CD4-positive, alpha-beta T cell treated with Interleukin-4 for 4 hours (primary cell): ENCODE measurements at places on chromosomes 7 and 10.

DNA sequence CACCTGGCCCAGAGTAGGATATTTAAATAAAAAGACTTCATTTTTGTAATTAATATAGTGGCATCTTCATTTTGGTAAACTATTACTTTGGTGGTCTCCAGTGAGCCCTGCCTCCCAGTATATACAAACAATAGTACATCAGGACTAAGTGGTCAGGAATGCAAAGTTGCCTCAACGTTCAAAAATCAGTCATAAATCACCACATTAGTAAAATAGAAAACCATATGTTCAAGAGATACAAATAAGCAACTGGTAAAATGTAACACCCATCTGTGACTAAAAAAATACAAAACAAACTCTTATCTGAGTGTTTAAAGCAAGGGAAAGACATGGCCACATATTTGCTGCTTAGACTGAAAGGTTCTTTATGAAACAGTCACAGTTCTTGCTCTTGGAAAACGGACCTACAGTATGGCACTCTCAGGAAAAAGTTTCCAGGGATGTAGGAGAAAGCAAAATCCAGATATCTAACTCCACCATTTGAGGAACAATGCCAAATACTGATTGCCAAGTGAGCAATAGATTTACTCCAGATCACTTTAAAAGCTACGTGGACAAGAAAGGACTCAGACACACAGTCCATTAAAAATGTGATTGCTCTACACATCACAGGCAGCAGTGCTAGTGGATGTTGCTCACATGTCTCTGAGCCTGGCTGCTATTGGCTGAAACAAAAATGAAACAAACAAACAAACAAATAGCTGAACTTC is 15.1 kb upstream of the RHOBTB1 start:
- DNase-seq: no peak

DNA sequence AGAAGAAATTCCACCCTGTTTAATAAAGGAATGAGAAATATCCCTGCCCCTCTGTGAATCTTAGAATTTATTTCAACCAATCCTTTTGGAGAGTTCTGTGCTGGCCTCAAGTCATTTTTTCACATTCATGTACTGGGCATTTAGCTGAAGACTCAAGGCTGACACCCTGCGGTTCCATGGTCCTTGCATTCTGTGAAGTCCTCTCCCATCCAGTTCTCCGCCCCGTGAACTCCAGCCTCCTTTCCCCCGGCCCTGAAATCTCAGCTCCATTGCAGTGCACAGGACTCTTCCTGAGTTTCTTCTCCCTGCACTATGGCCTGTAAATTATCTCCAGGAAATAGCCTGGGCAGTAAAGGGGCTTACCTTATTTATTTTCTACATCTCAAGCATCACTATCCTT is 183.0 kb upstream of the KCND2 start:
- no peak for DNase-seq

DNA sequence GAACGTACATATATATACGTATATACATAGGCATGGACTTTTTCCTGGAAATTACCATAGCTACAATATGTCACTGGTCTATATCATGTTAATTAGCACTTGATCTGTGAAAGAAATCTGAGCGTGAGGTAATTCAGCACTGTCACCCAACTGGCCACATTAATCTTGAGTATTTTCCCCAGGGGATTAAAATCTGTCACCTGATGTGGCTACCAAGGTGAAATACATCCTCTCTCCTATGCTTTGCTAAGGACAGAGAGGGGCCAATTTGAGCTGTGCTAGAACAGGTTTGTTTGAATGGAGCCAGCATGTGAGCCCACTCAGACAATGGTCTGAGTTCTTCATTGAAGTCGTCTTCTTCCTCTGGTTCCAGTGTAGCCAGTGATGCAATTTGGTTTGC is 33.3 kb downstream of the CYCS start:
- DNase-seq: no peak

DNA sequence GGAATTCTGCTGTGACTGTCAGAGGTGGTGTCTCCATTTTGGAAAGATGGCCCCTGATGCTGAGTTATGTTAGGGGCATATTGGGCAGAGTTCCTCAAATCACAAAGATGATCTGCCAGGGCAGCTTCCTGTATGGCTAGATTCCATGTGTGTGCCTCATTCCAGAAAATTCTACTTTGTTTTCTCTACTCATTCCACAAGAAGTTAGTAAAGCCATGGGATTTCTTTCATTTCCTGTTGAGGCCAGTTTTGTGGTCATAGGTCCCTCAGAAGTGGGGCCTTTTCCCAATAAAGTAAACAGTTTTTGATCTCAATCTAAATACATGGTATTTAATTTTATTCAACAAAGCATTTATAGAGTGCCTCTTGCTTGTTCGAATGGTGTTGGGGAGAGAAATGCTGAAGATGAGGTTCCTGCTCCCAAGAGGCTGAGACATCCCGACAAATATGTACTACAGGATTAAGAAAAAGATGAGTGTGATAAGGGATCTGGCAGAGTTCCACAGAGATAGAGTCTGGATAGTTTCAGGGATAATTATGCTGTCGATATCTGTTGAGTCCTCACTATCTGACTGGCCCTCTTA is 33.0 kb downstream of the MINDY4 start:
- DNase-seq: no peak

- no peak for DNase-seq
These were observed 968 bp upstream of the INMT start for GRCh38 chr7:30750683-30751650.

DNA sequence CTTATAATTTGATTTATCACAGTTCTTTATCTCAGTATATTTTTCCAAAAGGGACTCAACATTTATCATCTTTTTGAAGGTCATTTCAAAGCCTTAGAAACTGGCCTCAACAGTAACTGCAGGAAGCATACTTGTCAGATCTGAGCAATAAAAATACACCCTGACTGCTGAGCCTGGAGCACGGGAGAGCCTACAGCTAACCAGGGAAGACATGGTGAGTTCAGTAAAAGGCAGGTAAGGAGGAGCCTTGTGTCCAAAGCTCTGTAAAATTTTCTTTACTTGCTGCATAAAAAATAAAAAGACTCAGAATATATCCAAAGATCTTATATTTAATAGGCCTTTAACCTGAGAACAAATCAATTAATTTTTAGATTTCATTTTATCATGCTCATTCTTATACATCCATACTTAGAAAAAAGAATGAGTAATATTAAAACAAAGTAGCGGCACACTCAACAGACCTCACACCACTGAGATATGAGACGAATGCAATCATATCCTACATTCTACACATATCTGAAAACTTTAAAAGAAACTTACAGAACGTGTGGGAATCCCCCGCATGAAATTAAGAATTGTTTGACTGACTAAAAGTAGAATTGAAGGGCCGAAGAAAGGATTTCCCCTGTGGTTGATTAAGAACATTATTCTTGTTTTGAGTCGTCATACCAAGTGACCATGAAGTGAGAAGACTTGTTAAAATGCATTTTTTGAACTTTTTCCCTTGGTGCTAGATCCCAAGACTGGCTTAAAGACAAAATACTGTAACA is 296.4 kb upstream of the MKLN1 start:
- DNase-seq: peak; percentile 53

GRCh38 chr7:156975620-156976019 is 26.1 kb downstream of the NOM1 start:
- DNase-seq: no peak

- DNase-seq: no peak
These were observed 18.1 kb upstream of the ZNF273 start for GRCh38 chr7:64884913-64885370.

- DNase-seq: no peak
These were observed 22.1 kb downstream of the POLL start for GRCh38 chr10:101565936-101566332.

GRCh38 chr7:129612112-129613015 is 844 bp downstream of the NRF1 start:
- peak; percentile 45 for DNase-seq

GRCh38 chr7:55260171-55260570 is 105.0 kb upstream of the LANCL2 start:
- no peak for DNase-seq

- no peak for DNase-seq
These were observed 23.2 kb upstream of the FGL2 start for GRCh38 chr7:77222819-77223218.

- no peak for DNase-seq
These were observed 497 bp upstream of the RAB11FIP2 start for GRCh38 chr10:118047157-118047719.

GRCh38 chr7:27160546-27161213 is 4.2 kb upstream of the HOXA7 start:
- DNase-seq: peak; percentile 85

DNA sequence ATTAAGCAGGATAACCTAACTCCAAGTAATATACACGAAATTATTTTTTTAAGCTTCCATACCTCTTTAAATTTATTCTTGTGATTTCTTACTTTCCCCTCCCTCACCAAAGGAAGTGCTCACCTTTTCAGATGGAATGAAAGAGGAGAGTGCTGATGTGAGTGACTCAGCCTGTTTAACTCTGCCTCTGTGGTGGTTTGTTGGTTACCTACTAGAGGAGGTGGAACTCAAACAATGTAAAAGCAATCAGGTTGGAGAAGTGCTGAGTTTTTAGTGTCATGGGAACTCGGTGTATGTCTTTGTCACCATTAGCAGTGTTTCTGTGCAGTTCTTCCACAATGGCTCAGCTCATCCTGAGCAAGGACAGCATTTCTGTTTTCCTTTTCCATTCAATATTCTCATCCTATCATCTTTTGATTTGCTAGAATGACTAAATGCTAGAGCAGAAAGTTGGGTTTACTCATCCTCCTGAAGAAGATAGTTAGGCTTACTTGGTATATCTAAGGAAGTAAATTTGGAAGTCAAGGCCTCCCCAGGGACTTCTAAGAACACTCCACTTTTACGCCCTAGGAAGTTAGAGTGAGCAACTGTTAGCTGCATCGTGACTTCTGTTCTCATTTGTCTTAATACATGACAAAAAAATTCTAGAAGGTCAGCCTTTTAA is 6.0 kb downstream of the ADD3 start:
- DNase-seq: peak; percentile 74

GRCh38 chr7:105107458-105107857 is 93.5 kb downstream of the KMT2E start:
- no peak for DNase-seq

GRCh38 chr7:3399858-3400257 is 98.8 kb downstream of the SDK1 start:
- DNase-seq: no peak

DNA sequence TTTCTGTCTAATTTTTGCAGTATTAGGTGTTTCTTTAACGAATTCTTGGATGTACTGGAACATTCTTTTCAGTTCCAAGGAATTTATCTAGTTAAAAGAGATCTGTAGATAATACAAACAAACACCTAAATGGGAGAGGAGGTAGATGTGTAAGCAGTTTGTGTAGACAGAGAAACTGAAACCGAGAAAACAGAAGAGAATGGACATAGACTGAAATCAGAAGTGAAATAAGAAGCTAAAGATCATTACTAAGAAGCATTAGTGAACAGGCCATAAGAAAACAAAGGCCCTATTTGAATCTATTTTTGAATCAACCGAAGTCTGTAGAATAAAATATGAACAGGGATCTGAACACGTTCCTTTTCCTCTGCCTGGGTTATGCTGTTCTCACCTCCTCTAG is 26.5 kb upstream of the TMEM229A start:
- DNase-seq: no peak

DNA sequence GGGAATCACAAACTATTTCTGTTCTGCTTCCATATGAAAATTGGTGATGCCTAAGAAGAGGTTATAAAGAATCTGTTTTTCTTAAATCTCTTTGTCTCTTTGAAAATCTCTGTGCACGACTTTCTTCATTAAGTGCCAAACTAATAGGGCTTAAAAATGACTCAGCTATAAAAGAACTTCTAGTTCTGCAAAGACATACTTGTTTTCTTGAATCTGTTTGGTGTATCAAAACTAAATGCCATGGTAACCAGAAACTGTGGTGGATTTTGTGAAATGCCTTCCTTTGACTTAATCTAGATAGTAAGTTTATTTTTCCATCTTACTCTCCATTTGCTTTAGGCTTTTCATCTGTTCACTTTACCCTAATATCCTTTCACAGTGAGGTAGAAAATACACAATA is 417.8 kb downstream of the PARD3 start:
- DNase-seq: no peak

DNA sequence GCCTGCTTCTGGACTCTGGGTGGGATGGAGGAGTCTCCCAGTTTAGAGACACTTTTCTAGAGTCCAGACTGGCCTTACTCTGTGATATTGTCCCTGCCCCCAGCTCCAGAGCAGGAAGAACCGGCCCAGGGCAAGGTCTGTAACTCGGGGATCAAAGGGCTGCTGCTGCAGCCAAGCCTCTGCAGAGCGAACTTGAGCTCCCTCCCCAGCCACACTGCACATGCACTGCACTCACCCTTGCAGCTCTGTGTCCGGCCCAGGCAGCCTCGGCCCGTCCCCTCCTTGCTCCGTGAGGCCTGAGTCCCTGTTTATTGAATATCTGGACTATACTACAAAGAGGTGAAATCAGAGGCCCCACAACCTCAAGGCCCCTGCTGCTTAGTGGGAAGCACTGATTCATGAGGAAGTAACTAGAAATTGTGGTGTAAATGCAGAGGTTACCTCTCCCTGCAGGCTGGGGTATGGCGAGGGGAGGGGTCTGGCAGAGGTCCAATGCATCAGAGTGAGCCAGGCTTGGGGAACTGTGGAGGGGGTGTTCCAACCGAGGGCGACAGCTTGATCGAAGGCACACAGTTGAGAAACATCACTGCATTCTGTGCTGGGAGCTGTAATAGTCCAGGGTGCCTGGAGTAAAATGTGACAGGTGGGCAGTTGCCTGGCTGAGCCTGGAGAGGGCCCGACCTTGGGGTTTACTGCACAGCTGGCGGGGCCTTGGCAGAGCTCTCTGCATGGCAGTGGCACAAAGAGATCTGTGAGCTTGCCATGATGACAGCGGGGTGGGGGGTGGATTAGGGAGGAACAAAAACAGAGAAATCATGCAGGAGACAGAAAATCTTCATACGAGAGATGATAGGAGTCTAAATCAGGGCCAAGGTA is 49.1 kb downstream of the AOC1 start:
- DNase-seq: no peak

DNA sequence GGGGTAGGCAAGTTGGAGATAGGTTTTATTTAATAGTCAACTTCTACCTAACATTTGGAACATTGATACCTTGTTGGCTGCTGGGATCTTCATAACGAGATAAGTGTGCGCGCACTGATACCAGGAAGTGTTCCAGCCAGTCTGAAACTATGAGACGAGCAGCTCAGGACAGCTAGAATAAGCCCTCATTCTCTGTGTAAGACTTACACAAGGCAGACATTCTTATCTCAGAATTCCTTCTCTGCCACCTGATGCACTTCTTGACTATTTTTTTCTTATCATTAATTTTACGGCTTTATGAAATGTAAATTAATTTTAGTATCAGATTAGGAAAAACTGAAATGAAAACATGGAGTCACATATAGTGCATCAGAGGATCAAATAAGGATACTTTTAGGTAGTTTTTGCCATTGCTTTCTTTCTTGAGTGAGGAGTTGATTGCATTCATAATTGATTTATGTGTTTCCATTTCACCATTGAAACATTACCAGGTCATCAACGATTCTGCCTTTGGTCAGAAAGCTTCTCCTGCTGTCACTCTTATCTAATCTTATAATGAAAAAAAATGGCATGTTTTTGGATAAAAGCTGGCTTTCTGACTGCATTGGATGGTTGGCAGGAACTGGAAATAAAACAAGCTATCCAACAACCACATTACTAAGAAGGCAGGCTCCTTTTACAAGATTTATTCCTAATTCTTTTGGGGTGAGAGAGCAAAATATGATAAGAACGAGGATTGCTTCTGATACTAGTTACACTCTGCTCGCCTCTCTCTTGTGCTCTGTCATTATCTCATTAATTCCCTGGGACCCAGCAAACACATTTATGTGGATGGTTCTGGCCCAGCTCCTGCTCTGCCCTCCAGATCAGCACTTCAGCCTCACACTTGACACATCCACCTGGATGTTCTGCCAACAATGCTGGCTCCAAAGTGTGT is 40.4 kb upstream of the ABCB5 start:
- DNase-seq: no peak
